Stimulated activated CD4-positive, alpha-beta T cell treated with anti-CD3 and anti-CD28 coated beads, Interleukin-1b, Interleukin-23, amount 100 ng/mL, for 4 hours (primary cell): ENCODE measurements at places on chromosomes 4 and X.

DNA sequence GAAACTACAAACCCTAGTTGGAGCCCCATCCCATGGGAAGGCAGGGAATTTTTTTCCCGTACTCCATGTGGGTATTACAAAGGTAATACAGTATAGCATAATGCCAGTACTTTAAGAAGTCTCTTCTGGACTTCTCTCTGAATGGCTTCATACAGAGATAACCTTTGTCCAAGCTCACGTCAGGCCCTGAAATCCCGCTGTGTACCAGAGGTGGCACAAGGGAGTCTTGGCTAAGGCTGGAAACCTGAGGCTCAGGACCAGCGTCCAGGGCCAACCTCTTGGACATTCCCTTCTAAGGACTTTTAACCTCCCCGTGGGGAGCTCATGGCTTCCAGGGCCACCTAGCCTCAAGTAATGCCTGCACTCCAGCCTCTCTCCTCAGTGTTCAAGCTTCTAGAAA lies 338.9 kb upstream of the FAM241A start:
- DNase-seq, result no peak

GRCh38 chrX:104679175-104679574 lies 113.2 kb downstream of the IL1RAPL2 start:
- DNase-seq, result no peak

DNA sequence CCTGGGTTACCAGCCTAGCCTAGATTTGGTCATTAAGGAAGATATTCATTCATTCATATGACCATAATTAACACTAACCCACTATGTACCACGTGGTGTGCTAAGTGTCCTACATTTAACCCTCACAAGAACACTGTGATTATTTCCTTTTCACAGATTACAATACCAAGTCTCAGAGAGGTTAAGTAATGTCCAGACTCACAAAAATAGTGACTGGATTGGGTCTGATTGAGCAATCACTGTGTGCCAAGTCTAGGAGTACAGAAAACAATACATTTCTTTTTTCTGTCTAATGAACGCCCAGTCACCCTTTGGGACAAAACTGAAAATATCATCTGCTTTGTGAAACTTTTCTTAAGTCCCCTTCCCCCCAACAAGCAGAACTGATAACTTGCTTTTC lies 7.6 kb upstream of the DLG3 start:
- no peak for DNase-seq

- no peak for DNase-seq
These were observed 19.0 kb upstream of the AP1S2 start for GRCh38 chrX:15873566-15873965.

DNA sequence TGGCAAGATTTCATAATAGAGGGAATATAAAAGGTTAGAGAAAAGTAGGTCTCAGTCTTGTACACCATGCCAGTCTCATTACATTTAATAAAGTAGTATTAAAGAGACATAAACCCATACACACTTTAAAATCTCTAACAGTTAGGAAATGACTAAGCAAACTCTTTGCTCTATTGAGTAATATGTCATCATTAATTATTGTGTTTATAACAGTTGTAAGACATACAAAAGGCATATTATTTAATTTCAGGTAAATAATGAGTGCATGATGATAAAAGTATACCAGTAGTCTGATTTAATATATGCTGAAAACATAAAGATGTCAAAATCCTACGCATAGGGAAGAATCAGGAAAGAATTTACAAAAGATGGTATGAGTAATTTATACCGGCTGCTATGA lies 31.0 kb upstream of the FGG start:
- DNase-seq, result no peak

DNA sequence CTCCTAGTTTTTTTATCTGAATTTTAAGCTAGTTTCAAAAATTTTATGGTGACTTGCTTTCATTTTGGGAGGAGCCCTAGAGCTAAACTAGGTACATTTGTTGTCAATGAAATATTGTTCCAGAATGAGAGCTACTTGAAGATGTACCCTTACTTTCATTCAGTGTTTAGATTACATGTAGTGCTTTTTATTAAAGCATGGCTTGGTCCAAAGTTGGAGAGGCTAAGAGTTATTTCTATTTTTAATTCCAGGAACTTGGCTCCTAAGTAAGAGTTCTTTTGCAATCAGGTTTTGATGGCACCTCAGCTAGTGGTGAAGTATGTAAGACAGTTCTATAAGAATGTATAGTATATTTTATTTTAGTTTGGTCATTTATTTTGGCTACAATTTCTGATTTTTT lies 165.5 kb downstream of the PRR32 start:
- no peak for DNase-seq

DNA sequence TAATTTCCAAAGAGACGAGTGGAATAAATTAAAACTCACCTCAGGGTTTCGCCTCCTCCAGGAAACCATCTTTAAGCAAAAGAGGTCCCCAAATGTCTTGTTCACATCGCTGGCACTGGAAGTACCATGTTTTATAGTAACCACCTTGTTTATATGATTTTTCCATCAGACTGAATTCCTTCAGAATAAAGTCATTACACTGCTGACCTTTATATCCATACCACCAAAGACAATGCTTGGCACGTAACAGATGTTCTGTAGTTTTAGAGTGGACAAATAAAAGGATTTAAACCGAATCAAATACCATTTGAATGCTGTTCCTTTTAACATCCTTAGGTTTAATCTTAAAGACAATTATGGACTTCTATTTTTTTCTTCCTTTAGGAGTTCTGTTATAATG lies 4.7 kb downstream of the NUDT6 start:
- DNase-seq, result no peak
